ENCODE measurements at places on chromosomes 16 and 17.

- DNase-seq: peak; percentile 66
Measured at GRCh38 chr17:69654981-69655855, 240.7 kb downstream of the MAP2K6 start.

- DNase-seq: peak; percentile 76
Measured at GRCh38 chr17:57927048-57927723, 28.0 kb downstream of the CUEDC1 start.

DNA sequence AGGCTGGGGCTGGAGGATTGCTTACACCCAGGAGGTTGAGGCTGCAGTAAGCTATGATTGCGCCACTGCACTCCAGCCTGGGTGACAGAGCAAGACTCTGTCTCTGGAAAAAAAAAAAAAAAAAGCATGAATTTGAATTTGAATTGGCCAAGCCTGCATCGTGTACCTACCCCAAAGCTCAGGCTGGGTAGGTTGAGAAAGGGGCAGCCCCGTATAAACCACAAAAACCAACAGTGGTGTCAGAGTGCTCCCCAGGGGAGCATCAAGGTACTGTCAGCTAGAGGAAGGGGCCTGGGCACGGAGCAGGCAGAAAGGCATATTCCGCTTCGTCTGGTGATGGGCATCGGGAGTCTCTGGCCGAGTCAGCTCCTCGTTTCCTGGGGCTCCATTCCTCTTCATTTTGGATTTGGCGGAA is 40.9 kb downstream of the RAP1GAP2 start:
- no peak for DNase-seq

GRCh38 chr16:29662729-29663015 is 375 bp upstream of the SPN start:
- DNase-seq: no peak

GRCh38 chr16:53583401-53583800 is 80.4 kb upstream of the AKTIP start:
- no peak for DNase-seq

DNA sequence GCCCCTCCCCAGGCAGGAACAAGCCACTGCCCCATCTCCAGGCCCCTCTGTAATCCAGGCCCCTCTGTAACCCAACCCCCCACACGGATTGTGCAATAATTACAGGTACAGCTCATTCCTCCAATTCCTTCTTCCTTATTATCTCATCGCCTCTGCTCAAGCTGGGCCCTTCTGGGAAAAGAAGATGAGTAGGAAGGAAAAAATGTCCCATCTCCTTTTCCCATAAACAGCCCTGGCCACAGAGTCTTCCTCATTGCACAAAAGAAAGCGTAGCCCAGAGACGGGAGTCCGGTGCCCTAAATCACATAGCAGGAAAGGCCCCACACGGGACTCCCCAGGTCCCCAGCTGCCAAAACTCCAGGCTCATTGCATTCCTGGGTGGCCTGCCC is 3.6 kb upstream of the LITAFD start:
- peak; percentile 66 for DNase-seq

DNA sequence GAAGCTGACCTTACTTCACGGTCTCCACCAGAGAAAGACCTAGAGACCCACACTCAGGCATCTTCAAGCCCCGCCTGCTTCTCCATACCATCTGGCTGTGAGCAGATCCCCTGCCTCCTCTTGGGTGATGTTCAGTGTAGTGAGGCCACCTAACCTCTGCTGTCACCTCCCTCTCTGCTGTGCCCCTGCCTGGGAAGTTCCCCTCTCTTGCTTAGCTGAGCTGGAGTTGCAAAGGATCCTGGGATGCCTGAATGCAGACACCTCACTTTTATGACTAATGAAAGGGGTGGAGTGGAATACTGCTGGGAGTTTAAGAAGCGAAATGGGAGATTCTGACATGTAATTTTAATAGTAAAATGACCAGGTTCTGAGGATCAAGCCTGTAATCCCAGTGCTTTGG is 5.8 kb downstream of the IRX3 start:
- DNase-seq: no peak

GRCh38 chr16:81018496-81018895 is 11.5 kb downstream of the CENPN start:
- DNase-seq: no peak

Measured in AG08396 (cell line).